Heart right ventricle (tissue), 16 donors: ENCODE measurements at places on chromosomes 5 and 9.

- DNase-seq: no peak
These were observed 17.3 kb downstream of the CENPH start for GRCh38 chr5:69206528-69207190.

DNA sequence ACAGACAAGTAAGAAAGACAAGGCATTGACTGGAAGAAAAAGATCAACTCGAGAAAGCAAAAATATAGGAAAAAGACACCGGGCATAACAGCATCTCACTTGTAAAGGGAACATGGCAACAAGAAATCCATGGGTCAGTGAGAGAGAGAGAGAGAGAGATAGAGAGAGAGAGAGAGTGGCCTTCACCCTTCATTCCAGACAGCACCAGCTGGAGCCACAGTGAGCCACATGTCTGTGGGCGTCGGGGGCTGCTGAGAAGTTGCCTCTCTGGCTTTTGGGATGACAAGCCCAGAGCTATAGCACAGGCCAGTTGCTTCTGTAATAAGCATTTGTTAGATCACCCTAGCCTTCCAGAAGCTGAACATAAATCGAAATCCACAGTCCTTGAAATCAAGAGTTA, 20.3 kb upstream of the ENC1 start:
- no peak for DNase-seq

DNA sequence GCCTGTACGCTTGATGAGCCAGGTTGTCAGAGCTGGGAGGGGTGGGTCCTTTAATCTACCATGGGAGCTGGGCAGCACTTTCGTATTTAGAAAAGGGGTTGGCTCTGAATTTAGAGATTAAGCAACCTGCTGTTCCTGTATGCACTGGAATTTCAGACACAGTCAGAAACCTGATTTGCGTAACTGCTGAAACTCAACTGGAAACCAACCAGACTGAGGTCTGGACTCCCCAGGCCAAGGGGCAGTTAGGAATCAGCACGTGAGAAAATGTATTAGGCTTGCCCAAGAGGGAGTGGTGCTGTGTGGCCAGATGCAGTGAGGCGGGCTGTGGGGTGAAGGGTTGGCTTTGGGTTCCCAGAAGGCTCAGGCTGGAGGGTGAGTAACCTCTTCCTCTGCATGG, 235.0 kb downstream of the GOLPH3 start:
- no peak for DNase-seq

DNA sequence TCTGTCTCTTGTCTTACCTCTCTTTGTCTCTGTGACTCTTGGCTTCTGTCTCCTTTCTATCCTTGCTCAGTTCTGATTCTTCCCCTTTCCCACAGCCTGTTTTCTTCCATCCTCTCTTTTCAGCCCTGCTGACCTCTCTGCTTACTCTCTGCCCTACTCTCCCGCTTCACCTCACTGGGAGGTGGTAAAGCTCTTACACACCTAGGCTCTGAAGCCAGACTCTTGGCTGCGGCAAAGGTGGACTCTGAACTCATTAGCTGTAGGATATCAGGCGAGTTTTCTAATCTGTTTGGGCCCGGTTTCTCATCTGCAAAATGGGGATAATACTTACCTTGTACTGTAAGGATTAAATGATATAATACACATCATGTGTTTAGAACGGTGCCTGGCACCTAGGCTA, 11.1 kb downstream of the PCDH1 start:
- DNase-seq: no peak

DNA sequence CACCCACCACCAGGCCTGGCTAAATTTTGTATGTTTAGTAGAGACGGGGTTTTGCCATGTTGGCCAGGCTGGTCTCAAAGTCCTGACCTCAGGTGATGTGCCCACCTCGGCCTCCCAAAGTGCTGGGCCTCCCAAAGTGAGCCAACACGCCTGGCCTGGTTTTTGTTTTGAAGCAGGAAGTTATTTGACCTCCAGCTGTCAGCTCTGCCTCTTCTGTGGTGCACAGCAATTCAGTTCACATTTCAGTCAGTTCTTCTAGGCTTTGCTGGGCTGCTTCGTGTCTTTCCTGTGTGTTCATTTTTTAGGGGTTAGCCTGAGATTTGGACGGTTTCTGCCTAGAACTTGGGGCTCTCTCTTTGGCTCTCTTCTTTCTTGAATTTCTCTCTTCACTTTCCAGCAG, 8.9 kb downstream of the LCN1 start:
- no peak for DNase-seq

GRCh38 chr9:77838986-77839385, 190.9 kb upstream of the GNA14 start:
- no peak for DNase-seq

- no peak for DNase-seq
These were observed 19.0 kb upstream of the PSIP1 start for GRCh38 chr9:15529566-15530324.

GRCh38 chr9:89154651-89155336, 23.8 kb downstream of the SHC3 start:
- no peak for DNase-seq

GRCh38 chr5:58641533-58641932, 58.7 kb downstream of the RAB3C start:
- DNase-seq: no peak

GRCh38 chr5:15290953-15291352, 209.0 kb upstream of the FBXL7 start:
- DNase-seq: no peak

GRCh38 chr5:106019261-106019660, 1651.5 kb downstream of the EFNA5 start:
- no peak for DNase-seq

DNA sequence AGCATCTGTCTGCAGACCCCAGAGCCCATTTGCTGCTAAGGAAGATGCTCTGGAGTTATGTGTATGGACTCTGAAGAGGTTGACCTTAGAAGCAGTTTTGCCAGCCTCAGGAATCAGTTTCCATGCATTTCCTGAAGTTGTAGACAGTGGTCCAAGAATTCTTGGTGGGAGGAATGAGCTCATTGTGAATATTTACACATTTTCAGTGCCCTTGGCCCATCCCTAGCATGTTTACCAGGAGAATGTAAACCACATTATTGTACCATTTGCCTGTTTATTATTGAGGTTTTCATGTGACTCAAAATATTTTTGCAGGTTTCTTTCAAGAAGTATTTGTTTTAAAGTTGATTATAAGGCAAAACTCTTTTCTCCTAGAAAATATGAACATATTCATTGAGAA, 93.8 kb downstream of the NXNL2 start:
- DNase-seq: no peak

GRCh38 chr9:1386420-1386819, 336.3 kb downstream of the DMRT2 start:
- DNase-seq: no peak

DNA sequence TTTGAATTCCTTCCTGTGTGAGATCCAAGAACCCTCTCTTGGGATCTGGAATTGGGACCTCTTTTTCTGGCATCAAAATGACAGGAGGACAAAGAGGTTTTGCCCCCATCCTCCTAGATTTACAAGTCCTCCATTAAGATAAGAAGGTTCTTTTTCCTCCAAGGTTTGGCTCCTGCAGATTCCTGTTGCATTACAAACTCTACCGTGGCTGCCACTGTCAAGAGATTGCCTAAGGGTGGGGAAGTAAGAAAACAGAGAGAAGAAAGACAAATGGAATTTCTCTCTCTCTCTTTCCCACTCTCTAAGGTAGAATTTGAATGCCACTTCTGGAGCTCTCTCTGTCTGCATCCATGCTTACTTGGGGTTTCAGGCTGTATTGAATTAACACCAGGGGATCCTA, 12.0 kb upstream of the SVEP1 start:
- DNase-seq: no peak

- DNase-seq: no peak
These were observed 51.5 kb downstream of the SV2C start for GRCh38 chr5:76134646-76135045.

DNA sequence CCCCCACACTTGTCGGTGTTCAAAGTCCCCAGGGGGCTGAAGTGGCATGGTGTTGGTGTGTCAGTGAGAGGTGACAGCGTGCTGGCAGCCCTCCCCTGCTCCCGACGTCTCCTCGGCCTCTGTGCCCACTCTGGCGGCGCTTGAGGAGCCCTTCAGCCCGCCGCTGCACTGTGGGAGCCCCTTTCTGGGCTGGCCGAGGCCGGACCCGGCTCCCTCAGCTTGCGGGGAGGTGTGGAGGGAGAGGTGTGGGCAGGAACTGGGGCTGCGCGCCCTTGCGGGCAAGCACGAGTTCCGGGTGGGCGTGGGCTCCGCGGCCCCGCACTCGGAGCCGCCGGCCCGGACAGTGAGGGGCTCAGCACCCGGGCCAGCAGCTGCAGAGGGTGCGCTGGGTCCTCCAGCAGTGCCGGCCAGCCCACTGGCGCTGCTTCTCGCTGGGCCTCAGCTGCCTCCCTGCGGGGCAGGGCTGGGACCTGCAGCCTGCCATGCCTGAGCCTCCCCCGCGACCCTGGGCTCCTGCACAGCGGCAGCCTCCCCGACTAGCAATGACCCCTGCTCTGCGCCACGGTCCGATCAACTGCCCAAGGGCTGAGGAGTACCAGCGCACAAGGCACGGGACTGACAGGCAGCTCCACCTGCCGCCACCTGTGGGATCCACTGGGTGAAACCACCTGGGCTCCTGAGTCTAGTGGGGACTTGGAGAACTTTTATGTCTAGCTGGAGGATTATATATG, 224.1 kb upstream of the RIOK2 start:
- no peak for DNase-seq

DNA sequence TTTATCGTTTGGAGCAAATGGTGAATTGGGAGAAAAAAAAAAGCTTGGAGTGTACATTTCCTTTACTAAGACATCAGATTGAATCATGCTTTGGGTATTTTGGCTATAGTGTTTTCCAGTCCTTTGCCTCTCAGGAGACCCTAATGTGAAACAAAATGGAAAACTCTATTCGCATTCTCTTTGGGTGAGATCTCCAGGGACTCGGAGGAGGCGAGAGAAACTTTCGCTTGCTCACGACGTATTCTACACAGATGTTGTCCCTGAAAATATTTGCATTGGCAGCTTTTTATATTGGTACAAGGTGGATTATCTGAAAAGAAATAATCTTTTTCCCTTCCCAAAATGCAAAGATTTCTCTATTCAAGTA, 1240.1 kb upstream of the WWC1 start:
- DNase-seq: no peak

DNA sequence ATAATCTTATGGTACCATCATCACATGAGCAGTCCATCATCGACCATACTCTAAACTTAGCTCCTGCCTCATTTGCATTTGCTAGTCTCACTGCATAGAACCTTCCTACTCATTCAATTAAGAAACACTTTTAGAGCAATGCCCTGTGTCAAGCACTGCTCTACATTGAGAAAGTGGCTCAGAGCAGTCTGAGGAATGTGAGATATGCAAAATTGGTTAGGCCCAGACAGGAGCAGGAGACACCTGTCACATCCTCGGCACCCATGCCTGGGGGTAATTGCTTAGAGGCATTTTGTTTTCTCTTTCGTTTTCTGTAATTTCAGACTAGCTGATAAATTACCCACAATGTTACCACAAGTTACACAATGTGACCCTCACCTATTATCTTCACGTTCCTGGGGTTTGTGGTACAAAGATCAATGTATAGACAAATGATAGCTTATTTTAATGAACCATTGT, 4.9 kb upstream of the RARS1 start:
- DNase-seq: no peak

DNA sequence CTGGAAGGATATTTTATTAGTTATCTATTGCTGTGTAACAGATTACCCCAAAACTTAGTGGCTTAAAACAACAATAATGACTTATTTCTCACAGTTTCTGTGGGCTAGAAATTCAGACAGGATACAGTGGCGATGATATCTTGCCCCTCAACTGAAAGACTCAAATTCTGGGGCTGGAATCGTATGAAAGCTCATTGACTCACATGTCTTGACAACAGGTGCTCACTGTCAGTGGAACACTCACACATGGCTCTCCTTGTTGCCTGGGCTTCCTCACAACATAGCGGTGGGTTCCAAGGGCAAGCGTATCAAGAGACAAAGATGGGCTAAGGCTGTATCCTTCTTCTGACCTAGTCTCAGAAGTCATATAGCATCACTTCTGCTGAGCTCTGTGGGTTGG, 3.7 kb upstream of the GNPDA1 start:
- DNase-seq: no peak
